ENCODE measurements at places on chromosomes 16 and 17.
A peak's percentile ranks its signal among the peaks of the same experiment; 100 is the strongest.

DNA sequence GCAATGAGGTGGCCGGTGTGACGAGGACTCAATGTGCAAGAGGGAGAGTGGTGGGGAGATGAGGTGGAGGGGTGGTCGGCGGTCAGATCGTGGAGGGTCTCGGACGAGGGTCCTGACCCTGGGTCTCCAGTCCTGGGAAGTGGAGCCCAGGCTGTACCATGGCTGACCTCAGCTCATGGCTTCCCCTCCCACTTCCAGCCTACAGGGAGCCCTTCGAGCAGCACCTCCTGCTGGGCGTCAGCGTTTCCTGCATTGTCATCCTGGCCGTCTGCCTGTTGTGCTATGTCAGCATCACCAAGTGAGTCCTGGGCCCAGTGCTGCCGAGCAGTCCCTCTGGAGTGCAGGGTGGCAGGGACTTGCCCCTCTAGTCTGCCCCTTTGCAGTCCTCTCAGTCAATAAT, 41.8 kb downstream of the IL4R start:
- peak; percentile 78 for DNase-seq

DNA sequence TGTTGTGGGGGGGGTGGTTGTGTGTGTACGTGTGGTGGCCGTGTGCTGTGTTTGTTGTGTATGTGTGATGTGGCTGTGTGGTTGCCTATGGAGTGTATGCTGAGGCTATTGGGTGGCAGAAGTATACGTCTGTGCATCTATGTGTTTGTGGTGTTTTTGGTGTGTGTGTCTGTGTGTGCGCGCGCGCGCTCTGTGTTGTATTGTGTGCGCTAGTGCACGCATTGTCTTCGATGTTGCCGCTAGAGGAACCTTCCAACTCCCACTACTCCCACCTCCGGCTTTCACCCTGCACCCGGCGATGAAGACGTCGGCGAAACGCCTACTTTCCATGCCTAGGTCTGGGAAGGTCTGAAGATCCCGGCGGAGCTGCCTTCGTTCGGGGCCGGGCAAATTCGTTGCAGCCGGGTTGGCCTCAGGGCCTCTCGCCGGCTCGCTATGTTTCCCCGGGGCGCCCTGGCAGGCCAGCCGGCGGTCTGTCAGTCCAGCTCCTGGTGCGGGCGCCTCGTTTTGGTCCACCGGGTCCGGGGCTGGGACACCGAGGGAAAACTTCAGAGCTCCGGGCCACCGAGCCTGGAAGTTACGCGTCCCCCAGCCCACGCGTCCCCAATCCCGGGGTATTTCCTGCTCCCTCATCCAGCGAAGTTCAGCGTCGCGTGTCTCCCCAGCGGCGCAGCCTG, 5.2 kb upstream of the DLX4 start:
- DNase-seq = peak; percentile 65

- DNase-seq = no peak
Observed at GRCh38 chr17:28579526-28579925, 2.8 kb upstream of the ALDOC start.

DNA sequence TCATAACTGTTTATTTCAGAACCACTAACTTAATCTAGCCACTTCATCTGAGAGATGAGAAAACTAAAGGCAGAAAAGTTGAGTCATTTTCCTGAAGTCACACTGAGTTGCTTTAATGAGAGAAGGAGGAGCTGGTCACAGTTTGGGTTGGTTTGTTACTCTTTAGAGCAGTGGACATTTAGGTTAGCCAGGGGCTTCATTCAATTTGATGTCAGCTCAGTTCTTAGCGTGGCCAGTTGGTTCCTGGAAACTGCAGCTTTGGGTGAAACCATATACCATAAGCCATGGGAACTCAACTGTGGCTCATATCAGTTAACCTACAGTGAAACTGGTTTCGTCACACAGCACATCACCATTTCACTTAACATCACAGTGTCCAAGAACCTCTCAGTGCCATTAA, 59.2 kb upstream of the ADORA2B start:
- DNase-seq = no peak

DNA sequence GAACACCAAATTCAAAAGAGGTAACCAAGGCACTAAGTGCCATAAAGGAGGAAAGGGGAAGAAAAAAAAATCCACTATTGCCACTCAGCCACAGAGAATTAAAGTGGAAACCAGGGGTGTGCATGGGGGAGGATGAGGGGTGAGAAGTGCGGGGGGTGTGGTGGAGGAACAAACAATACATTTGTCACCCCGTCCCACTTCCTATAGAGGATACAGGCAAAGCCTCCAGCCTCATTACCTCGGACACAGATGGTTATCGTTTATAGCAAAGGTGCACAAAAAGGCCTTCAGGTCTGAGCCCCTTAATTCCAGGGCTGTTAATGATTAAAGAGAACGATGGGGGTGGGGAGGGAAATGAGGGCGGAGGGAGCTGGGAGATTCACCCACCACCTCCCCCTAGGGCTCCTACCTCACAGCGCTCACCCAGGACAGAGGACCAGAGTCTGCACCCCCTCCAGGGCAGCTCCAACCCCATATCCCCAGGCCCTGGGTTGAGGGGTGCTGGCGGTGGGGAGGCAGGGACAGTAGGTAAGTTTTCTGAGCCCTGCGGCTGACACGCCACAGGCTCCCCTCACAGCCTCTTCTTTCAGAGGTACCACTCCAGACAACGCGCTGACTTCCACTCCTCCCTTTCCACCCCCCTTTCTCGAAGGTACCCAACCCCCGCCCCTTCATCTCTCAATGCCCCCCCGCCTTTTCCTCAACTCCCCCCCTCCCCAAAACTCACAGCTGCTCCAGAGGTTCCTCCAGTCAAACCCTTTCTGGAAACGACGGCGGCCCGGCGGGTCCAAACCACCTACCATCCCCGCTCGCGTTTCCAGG, 470 bp downstream of the DCUN1D3 start:
- DNase-seq = no peak

GRCh38 chr17:15649861-15650421, 30.4 kb upstream of the FBXW10B start:
- no peak for DNase-seq

- DNase-seq = no peak
Observed at GRCh38 chr16:9102379-9102778, 10.9 kb downstream of the HAPSTR1 start.

DNA sequence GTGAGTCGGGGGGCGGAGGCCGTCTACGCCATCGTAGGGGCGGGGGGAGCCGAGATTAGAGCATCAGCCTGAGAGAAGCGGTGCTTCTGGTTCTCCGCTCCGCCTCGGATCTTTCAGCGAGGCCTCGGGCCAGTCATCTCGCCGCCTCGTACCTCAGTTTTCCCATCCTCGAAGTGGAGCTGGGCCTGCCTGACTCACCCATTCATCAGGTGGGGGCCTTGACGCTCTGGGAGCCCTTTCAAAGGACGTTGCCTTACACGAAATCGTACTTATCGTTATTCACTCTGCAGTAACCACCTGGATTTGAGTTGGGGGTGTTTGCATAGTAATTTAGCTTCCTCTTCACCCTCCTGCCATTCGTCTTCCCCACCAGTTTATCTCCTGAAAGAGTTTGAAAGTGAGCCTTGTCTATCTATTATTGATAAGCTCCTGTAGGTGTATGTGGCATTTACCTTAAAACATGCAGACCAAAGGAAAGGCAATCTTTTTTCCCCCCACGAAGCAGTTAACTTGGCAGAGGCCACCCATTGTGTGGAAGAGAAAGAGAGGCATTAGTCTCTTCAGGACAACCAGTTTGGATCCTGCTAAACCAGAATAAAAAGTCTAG, 674 bp downstream of the TAF15 start:
- DNase-seq = no peak

DNA sequence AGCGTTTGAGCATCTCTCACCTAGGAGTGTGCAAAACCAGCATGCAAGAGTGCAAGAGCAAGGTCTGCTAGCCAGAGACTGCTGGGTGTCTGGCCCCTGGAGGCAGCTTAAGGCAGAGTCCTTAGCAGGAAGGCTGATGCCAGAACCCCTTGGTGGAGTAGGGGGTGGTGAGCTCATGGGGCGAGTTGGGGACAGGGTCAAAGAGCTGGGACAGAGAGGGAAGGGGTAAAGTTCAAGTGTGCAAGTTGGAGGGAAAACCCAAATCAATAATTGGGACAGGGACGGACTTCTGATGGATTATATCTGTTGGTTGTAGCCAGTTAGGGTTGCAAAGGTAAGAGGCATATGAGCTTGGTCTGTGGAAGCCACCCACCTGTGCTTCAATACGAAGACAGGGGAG, 443.6 kb upstream of the CDH5 start:
- DNase-seq = no peak

DNA sequence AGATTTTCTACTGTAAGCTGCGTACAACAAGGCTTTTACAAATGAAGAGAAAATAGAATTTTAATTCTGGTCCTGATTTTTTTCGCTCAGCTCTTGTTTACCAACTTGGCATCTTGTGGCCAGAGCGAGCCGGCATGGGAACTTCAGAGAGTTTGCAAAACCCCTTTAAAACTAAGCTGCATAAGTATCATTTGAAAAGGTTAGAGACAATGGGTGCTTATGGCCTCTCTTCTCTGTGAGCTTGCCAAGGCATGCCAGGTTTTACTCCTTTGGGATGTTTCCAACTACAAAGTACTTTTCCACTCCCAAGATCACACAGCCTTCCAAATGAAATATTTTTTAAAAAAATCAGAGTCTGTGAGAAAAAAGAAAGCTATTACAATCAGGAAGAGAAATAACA, 62.4 kb upstream of the FA2H start:
- no peak for DNase-seq

GRCh38 chr17:29620271-29620670, 2.4 kb downstream of the CORO6 start:
- peak; percentile 83 for DNase-seq

GRCh38 chr16:89845417-89845816, 17.1 kb downstream of the SPIRE2 start:
- DNase-seq = no peak

DNA sequence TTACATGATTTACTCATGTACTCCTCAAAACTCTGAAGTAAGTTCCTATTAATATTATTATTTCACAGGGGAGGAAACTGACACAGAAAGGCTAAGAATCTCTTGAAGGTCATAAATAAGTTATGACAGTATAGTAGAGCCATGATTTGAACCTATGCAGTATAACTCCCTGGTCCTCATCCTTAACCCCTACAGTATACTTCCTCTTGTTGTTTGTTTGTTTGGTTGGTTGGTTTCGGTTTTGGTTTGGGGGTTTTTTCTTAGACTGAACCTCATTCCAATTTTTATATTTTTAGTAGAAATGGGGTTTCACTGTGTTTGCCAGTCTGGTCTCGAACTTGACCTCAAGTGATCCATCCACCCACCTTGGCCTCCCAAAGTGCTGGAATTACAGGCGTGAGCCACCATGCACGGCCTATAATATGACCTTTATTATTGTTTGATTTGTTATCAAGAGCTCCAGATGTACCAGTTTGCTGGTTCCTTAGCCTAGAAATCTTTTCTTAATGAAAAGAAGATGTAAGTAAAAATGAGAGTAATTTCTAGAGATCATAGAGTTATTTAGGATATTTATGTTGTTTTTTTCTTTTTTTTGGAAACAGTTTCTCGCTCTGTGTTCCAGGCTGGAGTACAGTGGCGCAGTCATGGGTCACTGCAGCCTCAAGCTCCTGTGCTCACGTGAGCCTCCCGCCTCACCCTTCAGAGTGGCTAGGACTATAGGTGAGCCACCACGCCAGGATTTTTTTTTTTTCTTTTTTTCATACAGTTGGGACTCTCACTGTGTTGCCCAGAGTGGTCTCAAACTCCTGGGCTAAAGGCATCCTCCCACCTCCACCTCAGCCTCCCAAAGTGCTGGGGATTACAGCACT, 4.8 kb downstream of the PRR11 start:
- DNase-seq = no peak

GRCh38 chr17:418421-418751, 65.8 kb upstream of the RPH3AL start:
- no peak for DNase-seq

DNA sequence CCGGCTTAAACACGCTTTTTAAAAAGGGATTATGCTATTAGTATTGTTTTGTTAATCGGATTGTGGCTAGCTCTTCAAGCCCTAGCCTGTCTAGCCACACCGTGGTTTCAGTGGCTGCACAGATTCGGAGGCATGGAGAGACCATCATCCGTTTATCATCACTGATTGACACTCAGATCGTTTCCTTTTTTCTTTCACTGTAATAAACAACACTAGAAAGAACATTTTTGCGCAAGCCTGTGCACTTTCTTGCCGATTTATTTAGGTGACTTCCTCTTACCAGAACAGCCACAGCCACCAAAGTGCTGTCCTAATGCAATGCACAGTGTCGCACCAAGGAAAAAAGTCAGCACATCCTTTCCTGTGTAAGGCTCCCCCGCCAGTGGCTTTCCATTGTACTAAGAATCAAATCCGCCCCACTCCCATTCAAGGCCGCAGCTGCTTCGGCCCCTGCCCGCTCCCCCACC, 78.2 kb downstream of the CRISPLD2 start:
- DNase-seq = no peak

DNA sequence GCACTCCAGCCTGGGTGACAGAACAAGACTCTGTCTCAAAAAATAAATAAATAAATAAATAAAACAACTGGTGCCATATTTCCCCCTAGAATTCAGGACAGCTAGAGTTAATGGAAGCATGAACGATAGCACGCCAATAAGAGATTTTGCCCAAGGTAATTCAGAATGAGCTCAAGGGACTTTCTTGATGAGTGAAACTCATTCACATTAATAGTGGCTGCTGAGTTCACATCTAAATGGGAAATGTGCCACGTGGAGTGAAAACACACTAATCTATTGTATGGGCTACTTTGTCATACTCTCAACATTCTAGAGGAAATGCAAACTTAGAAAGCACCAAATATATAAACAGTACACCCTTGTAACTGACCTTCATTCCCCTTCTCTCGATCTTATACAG, 47.4 kb upstream of the PSMD7 start:
- no peak for DNase-seq

DNA sequence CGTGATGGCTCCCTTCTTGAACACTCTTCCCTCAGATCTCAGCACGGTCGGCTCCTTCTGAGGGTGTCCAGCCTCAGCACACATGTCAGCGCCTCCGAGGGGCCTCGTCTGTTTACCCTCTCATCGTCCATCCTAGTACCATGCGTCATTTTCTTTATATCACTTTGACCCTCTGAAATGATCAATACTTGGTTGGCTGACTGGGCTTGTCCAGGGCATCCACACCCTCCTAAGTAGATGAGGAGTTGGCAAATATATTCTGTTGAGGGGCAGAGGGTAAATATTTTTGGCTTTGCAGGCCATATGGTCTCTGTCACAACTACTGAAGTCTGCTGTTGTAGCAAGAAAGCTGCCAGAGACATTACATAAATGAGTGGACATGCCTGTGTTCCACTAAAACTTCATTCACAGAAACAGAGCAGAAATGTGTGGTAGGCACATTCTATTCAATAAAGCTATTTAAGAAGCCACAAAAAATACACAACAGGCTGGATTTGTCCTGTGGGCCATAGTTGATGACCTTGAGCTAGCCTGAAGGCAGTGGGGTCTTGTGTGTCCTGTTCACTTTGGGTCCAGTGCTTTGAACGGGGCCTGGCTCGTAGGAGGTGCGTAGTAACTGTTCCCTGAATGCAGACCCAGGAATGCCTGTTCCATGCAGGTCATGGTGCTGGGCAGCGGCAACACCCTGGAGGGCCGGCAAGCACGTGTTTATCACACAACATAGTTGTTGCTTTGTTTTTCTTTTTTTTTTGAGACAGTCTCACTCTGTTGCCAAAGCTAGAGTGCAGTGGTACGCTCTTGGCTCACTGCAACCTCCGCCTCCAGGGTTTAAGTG, 185.8 kb downstream of the SNX29 start:
- DNase-seq = no peak

Data from ELF-1 (cell line).